ENCODE measurements at places on chromosomes 6 and 20.

DNA sequence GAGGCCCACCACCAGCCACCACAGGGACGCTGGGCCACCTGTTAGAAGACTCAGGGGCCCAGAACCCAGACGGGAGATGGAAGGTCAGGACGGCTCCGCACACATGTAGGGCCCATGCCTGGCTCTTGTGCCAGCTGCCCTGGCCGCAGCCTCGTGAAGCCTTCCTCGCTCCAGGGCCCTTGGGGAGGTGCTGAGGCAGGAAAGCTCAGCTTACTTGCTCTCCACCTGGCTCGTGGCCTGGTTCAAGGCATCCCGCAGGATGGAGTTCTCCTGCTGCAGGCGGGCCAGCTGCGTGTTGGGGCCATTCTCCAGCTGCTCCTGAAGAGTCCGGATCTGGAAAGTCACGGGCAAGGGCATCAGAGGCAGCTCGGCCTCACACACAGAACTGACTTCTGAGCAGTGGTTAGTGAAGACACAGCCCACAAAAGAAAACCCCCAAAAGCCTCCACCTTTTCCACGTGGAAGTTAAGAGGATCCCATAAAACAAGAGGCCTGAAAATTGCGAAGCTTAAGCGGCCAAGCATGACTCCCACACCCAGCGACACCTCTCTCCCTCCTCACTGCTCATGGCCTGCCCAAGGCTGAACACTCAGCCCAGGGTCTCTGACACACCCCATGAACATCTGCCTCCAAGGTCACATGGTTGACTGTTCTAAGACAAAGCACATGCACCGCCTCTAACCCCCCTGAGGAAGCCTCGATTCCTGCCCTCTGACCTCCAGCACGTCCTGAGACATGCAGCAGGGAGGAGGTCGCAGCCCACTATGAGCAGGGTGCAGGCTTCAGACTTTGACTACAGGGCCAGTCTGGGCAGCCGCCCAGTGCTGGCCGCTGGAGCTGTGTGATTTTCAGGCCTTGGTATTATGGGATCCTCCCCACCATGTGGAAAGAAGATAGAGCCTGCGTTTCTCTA lies 46.5 kb downstream of the RRBP1 start:
- no peak for DNase-seq

DNA sequence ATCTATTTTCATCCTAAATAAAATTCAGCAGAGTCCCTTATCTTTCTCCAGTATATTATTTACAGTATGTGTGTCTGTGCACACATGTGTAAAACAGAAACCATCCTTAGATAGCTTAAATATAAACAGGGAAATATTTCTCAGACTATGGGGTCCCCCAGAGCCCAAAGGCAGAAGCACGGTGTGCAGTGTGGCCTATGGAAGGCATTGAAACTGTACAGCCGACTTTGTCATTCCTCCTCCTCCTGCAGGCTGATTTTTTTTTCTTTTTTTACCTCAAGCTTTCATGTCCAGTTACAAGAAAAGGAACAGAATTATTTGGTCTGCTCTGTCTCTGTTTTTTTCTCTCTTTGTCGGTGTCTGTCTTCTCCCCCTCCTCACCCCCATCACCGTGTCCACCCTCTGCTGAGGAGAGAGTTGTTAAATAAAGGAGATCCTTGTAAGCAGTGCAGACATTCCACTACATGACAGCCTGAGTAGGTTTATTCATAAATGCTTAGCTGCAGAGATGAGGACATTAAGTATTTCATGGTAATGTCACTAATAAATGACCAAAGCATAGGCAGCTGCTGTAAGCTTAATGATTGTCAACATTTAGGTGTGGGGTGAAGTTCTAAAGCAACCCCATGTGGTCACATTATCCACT lies 31.8 kb upstream of the SLC35D3 start:
- no peak for DNase-seq

DNA sequence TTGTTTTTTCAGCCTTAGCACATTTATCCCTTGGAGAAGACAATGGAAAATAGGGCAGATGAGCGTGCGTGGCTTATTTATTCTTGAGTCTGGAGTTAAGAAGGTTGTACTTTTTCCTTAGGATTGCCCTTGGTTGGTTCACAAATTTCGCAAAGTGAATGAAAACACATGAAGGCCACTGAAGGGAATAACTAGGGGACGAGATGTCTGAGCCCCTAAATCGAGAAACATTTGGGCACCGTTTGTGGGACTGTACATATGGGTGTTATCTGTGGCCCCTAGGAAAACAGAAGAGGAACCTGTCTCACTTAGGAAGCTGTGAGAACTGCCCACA lies 19.4 kb upstream of the TRIM27 start:
- no peak for DNase-seq

GRCh38 chr6:741410-742339 lies 48.7 kb upstream of the EXOC2 start:
- no peak for DNase-seq

DNA sequence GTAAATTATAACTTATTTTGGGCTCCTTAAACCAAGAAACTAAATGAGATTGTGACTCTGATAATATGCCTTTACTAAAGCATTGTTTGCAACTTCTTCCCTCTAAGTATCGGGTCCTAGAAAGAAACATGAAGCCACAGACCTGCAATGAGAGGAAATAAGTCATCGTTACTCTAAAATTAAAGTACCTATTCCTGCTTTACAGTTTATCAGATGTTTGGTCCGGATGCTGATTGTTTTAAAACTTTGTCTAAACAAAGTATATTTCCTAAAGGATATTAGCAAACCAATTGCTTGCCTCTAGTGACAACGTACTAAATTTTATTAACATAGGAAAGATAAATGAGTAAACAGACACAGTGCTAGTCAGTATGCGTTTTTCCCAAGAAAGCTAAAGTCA lies 216.8 kb downstream of the GJA1 start:
- DNase-seq = no peak

DNA sequence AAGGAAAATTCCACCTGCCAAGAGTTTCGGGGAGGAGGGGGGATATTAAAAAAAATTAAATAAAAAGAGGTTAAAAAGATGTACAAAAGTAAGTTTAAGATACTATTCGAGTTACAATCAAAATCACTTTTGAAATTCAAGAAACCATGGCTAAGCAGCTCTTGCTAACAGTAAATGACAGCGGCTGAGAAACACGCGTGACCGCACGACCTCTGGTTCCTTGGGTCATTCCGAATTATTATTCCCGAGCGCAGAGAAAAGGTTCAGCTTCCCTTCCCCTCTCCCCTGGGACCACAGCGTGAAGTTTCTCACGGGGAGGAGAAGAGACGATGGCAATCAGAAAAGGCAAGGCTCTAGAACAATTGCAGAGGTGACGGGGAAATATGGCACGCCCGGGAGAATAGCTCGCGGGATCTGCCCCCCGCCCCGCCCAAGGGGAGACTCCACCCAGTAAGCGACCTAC lies 496 bp downstream of the TMEM242 start:
- DNase-seq = peak; percentile 87

DNA sequence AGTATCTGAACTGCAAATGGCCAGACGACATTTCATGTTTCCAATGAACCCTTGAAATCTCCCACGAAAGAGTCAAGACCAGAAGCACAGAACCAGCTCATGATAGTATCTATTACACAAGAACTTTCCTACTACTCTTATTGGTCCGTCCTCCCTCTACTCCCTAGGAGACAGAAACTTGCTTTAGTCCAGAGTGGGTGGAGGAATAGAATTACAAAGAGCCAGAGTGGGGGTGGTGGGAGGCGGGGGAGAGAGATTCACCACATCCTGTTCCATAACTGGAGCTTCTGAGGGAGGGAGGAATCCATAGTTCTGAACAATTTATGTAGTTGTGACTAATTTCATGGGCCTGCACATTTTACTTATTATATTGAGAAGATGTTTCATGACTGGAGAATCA lies 18.5 kb upstream of the WFDC10A start:
- DNase-seq = no peak

- no peak for DNase-seq
Observed at GRCh38 chr6:4272996-4273395, 137.6 kb upstream of the ECI2 start.

DNA sequence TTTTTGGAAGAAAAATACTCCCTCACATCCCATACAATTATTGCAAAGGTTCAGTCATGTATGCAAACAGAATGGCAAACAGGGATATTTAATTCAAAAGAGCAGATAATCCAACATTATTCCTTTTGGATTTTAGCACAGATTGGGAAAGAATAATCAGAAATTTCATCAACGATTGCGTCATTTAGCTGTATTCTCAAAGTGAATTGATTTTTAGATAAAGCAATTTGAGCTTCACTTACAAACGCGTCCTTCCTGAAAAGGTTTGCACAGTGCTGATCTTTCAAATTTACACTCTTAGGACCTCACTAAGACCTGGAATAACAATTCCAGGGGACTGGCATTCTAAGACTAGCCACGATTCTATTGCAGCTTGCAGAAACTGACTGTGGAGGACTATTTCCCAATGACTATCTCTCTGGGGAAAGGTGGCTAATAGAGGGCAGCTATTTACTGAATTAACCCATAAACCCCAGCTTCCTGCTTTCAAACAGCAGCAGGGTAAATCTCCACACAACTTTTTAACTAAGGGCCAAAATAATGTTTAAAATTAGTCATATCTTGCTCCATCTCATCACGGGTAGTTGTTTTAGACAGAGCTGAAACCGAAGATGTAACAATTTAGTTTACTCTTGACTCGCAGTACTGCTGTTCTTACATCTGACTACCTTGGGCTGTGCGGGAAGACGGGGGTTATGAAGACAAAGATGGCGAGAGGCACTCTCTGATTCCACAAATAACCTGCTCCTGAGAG lies 131.2 kb upstream of the FAM184A start:
- no peak for DNase-seq

- DNase-seq = no peak
Observed at GRCh38 chr6:5302220-5302946, 41.1 kb downstream of the FARS2 start.

DNA sequence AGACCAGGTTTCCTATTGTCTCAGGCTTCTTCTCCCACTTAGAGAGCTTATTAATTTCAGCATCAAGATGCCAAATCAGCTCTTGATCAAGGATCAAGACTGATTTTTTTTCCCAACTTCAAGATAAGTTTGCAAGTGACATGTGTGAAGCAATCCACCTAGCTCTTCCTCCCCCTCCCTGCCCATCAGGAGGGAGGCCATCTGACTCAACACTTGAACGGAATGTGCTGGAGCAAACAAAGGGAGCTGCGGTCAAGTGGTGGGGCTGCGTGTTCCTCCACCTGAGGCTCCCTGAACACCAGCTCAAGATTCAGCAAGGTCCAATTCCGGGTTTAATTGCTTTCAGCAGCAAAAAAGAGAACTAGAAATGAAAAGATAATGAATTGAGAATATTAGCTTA lies 38.7 kb downstream of the TTI1 start:
- DNase-seq = peak; percentile 51

GRCh38 chr20:59512651-59513050 lies 91.7 kb upstream of the PHACTR3 start:
- no peak for DNase-seq

DNA sequence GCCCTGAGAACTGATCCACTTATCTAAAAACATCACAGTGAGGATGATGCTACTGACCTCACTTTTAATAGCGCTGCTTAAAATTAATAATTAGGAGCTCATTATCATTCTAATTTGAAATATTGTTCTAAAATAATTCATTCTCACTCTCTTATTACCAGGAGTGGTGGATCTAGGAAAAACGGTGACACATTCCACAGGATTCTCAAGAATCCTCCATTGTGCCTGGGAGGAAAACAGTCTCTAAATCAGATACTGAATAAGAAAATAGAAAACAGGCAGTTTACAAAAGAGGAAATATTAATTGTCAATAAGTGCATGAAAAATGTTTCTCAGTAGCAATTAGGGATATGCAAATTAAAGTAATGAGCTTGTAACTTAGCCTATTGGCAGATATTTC lies 187.4 kb downstream of the TENT5A start:
- no peak for DNase-seq
